ENCODE measurements at places on chromosomes 2 and 18.

- no peak for DNase-seq
Measured at GRCh38 chr2:134491022-134491421, 227.8 kb downstream of the TMEM163 start.

DNA sequence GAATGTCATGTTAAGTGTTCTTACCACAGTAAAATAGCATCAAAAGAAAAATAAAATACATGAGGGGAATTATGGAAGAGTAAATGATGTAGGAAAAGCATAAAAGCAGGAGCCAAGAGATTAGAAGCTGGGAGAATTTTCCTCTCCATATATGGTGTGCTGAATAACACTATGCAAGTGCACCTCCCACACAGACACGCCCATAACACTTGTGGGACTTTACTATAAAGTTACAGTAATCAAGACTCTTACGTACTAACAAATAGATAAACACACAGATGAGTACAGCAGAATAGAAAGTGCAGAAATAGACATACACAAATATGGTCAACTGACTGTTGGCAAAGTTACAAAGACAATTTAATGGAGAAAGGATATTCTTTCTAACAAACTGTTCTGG lies 16.0 kb upstream of the SPHKAP start:
- DNase-seq = no peak

GRCh38 chr2:237686659-237687136 lies 59.3 kb downstream of the LRRFIP1 start:
- no peak for DNase-seq

DNA sequence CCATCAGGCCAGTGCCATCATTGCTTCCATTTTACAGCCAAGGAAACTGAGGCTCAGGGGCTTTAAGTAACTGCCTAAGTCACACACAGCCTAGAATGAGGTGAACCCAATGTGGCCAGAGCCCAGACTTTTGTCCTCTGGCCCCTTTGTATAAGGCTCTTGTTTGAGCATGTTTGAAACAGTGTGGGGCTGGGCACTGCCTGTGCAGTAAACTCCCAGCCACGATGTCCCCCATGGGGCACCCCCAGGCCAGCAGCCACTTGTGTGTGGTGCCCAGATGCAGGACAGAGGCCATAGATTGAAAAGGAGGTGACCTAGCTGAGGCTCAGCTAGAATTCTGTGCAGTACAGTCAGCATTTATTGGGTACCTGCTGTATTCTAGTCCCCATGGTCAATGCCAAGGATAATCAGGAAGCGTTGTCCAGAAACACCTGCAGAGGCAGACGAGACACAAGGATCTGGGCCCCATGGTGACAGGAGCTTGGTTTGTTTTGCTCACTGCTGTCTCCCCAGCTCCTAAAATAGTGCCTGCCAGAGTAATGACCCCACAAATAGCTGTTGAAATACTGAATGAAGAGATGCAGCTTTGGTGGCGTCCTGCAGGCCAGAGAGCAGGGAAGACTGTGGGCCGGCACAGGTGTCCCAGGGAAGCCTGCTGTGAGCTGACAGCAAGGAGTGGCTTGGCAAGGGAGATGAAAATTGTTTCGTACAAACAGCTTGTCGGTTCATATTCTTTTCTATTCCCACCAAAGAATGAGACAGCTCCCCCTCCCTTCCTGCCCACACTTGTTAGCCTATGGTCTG lies 160.7 kb downstream of the LDLRAD4 start:
- peak; percentile 48 for DNase-seq

DNA sequence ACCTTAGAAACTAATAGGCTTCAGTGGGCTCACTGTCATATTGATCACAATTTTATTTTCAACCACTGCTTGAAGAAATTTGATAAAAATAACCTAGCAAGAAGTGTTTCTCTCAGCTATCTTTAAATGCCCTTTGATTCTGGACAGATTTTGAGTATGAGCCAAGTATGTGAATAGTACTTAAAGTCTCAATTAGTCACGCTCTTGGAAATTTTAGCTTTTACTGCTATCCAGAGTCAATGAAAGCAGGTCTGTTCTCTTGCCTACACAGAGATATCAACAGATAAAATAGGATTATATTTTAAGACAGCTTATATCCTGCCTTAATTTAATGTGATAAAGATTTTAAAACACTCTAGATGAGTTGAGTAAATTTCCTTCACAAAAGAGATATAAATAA lies 337.3 kb downstream of the CBLN2 start:
- DNase-seq = no peak

DNA sequence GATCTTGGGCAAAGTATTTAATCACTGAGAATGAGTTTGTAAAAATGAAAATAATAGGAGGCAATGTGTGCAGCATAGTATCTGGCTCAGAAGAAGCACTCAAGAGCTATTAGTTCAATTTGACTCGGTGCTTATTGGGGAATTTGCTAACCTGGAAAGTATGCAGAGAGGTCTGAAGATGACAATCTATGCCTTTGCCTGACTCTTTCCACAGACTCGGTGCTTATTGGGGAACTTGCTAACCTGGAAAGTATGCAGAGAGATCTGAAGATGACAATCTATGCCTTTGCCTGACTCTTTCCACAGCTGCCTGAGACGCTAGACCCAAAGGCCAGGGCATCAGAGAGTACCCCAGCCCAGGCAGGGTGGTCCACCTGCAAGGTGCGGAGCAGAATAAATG lies 12.2 kb upstream of the SH3BP4 start:
- no peak for DNase-seq

- DNase-seq = peak; percentile 37
Measured at GRCh38 chr2:128310094-128310716, 8.5 kb downstream of the HS6ST1 start.

GRCh38 chr2:8581601-8582041 lies 100.2 kb upstream of the ID2 start:
- no peak for DNase-seq

DNA sequence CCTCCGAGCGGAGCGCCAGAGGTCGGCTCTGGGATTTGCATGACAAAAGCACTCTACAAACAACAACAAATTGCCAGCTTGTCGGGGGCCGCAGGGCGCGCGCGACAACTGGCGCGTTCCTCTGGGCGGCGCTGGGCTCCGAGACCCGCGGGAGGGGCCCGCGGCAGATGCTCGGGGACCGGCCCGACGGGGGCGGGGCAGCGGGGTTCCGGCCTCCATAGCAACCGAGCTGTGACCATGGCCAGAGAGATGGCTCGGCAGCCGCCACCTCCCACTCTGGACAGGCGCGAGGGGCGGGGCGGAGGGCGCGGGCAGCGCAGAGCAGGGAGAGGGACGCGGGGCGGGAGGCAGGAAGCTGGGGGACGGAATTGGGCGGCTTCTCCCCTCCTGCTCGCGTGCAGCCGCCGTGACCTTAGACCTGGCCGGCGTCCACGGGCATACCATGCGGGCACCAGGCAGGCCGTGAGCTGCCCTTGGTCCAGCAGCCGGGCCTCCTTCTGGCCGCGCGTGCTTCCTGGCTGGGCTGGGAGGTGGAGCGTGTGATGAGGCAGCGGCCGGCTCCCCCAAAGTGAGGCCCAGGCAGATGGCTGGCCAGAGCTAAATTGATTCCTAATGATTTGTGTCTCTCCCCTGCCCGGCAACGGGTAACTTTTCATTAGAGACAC lies 171.5 kb downstream of the CELF4 start:
- DNase-seq = peak; percentile 97

DNA sequence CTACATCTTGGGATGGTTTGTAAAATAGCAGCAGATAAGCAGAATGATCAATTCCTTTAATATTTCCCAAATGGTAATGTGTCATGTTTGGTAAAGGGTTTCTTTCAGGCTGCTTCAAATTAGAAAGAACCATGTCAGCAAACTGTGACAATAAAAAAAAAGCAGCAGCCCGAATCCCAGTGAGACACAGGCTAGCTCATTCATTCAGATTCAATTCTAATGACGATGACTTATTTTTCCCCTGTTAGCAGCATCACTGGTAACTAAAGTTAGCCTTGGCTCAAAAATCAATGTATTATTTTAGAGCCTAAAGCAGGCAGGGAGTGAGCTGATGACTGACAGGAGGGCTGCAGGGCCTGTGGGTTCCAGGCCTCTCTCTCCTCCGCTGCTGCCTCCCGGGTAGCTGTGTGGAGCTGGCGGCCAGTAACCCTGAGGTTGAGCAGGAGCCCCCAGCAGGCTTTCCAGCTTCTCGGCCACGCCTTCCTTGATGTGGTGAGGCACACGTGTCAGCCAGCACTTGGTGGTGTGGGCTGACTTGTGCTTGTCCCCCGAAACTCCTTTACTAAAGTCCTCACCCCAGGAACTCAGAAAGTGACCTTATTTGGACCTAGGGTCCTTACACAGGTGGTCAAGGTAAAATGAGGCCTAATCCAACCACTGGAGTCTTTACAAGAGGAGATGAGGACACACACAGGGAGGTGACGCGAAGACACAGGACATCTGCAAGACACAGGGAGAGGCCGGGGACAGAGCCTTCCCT lies 120.5 kb upstream of the HS6ST1 start:
- no peak for DNase-seq

DNA sequence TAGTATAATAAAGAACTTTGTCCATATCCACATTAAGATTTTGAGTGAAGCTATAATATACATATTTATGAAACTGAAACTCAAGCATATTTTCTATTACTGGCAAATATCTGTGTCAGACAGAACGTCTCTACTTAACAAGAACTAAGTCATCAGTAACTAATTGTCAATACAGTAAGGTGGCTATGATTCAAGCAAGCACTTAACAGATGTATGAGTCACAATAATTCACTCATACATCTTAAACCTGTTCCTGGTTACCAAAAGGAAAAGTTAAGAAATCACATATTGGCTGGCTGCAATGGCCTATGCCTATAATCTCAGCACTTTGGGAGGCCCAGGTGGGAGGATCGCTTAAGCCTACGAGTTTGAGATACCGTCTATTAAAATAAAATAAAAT lies 96.0 kb downstream of the SOS1 start:
- no peak for DNase-seq

- no peak for DNase-seq
Measured at GRCh38 chr18:40036861-40037260, 1918.2 kb upstream of the PIK3C3 start.

GRCh38 chr2:198371921-198372543 lies 567.6 kb downstream of the PLCL1 start:
- no peak for DNase-seq

DNA sequence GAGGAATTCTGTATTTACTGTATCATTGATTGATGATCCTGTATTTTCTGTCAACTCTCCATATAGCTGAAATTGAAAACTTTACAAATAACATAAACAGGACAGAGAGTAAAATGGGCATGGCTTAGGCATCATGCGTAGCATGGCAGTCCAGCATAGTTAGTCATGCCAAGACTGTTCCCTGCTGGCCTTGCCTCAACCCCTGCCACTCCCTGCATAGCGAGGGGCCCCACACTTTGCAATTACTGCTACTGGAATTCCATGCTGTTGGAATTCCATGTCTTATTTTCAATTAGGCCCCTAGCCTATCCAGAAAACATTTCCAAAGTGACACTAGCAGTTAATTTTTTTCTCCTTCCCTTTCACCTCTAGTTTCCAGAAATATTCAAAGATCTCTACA lies 15.1 kb upstream of the SOX11 start:
- DNase-seq = no peak

DNA sequence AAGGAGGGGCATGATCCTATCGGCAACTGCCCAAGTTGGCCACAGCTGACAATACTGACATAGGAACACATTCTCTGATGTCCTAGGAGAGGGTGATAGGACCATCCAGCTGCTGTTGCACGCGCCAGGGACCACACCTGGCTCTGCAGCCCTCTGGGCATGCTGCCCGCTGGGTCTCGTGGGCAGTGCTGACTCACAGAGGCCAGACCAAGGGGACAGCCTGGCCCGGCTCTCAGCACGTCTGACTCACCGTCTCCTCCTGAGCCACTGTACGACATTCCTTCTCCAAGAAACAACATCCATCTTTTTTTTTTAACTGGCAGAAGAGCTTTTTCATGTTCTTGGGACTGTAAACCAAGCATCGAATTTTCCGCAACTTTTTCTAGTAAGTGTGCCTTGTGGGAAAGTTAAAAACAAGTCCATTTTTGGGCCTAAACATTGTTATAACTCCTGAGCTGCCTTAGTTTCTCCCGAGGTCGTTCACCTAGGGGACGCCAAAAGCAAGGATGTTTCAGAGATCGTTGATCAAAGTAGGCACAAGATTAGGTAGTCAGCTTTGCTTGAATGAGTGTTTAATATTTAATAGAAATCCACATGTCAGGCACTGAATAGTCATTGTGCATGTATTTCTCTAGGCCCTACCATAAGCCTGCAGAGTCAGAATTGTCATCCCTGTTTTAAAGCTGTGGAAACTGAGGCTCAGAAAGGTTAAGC lies 100.3 kb downstream of the TTC32 start:
- DNase-seq = no peak

DNA sequence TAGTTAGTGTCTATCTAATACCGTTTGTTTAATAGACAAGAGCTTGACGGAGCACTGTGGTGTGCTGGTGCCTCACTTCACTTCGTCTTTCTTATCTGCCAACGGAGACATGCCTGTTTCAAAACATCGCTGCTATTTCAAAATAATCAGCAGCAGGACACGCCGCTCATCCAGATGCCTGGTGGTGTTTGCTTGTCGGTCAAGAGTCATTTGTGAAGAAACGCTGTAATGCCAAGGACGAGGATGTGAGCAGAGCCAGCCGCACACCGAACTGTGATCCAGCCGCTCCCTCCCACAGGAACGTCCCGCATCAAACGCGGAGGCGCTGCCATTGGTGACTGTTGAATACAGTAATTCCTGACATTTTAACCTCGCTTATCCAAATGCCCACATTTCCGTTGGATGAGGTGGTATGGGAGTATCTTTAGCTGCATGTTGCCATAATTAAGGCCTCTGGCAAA lies 432.4 kb downstream of the FBXO15 start:
- no peak for DNase-seq
